ENCODE measurements at places on chromosomes 12 and 14.
A peak's percentile ranks its signal among the peaks of the same experiment; 100 is the strongest.

DNA sequence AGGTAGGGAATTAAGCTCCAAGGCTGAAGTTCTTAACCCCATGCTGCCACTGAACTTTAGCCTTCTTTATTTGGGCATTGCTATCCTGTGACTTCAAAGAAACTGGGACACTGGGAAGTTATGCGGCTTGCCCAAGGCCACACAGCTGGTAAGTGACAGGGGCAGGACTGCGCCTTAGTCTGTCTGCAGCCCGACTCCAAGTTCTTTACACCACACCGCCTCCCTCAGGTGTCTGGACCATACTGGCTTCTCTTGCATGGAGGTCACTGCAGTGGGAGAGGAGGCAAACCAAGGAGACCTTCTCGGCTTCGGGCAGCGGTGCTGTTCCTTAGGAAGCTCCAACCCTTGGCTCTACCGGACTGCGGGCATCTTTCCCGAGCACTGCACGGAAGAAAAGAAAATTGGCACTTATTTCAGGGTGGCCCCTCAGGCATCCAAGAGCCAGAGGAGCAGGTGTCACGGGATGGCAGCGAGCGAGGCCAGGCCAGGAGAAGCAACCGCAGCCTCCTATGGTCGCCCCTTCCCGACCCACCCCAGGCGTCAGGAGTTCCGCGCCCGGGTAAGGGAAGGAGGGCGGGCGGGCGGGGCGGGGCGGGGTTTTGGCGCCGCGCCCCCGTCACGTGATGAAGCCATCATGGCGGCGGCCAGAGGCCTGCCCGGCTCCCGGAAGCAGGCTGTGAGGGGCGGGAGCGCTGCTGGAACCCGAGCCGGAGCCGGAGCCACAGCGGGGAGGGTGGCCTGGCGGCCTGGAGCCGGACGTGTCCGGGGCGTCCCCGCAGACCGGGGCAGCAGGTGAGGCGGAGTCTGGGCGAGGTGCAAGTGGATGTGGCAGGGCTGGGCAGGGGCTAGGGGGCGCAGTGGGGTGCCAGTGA is 16.4 kb upstream of the ESPL1 start:
- DNase-seq, result peak; percentile 67

DNA sequence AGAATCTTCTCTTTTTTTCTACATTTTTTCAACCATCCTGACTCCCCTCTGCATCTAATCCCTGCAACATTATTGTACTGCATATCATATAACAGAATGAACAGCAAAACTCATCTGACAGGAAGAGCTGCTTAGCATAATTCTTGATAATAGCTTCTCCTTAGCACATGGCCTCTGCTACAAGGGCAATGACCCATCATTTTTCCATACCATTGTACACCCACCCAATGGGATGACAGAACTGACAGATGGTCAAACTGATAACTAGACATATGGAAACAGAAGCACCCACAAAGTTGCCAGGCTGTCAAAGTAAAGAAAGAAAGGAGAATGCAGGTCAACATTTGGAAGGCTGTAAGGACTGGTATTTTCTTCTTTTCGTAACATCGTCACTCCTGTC is 390.4 kb upstream of the USP15 start:
- no peak for DNase-seq

DNA sequence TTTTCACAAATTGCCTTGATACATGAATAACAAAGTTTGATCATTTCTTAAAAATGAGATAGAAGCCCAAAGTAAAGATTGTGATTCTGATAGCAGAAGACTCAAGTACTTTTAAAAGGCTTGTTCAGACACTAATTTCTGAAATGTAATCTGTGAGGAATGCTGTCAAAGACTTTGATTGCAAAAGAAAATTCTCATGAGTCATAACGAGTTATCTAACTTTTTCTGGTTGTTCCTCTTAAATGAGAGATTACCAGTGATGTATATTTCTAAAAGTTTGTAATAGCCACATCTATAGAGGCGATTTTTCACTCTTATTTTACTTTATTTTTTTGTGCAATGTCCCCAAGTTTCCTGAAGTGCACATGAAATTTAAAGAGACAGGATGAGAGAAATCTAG is 7.0 kb downstream of the PYGL start:
- peak; percentile 55 for DNase-seq

GRCh38 chr12:4448943-4449850 is 3.6 kb upstream of the FGF6 start:
- no peak for DNase-seq

- no peak for DNase-seq
Observed at GRCh38 chr12:93568091-93568490, 4.4 kb upstream of the SOCS2 start.

DNA sequence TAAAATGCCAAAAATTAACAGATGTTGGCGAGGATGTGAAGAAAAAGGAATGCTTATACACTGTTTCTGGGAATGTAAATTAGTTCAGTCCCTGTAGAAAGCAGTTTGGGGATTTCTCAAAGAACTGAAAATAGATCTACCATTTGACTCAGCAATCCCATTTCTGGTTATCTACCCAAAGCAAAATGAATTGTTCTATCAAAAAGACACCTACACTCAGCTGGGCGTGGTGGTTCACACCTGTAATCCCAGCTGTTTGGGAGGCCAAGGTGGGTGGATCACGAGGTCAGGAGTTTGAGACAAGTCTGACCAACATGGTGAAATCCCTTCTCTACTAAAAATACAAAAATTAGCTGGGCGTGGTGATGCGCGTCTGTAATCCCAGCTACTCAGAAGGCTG is 279.3 kb upstream of the PDE3A start:
- DNase-seq, result no peak

GRCh38 chr12:131830914-131831571 is 2.9 kb downstream of the MMP17 start:
- DNase-seq, result no peak

- peak; percentile 95 for DNase-seq
Observed at GRCh38 chr12:105256921-105257320, 20.9 kb upstream of the APPL2 start.

GRCh38 chr14:104650057-104650980 is 39.1 kb upstream of the INF2 start:
- peak; percentile 28 for DNase-seq

- DNase-seq, result no peak
Observed at GRCh38 chr12:12836571-12836970, 23.4 kb downstream of the DDX47 start.

GRCh38 chr12:22874151-22874550 is 249.2 kb downstream of the ETNK1 start:
- no peak for DNase-seq

- peak; percentile 50 for DNase-seq
Observed at GRCh38 chr12:50598321-50598862, 93.6 kb downstream of the DIP2B start.

DNA sequence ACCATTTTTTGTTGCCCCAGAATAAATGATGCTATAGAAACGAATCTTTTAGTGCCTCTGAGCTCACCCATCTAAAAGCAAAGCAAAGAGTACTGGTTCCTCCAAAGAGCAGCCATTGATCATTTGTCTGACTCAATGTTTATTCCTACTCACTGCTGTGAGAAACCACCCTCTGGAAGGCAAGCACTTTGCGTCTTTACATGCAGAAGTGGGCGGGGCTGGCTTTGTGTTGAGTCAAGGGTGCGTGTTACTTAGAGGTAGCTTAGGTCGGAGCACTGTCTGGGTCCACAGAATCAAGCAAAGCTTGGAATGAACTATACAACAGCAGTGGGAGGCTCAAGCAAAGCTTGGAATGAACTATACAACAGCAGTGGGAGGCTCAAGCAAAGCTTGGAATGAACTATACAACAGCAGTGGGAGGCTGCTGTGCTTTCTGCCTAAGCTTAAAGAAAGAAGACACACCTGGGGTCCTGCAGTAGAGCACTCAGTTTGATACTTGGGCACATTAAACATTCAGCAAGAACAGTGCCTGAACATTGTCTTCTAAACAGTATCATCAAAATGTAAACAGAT is 77.2 kb upstream of the PRICKLE1 start:
- DNase-seq, result no peak

DNA sequence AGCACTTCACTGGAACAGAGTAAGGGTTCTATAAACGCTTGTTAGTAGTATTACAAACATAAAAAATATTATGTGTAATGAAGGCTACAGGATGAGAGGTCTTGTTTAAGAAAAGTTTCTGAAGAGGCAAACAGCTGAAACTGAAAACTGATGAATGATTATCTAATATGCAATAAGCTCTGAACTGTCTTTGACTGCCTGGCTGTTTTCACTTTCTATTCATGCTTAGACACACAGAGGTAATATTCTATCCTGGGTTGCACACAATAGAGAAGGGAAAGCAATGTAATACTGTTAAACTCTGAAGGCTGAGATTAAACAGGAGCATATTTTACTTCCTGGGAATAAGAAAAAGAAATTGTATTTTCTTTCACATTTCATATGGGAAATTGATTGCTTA is 251.3 kb downstream of the ALX1 start:
- DNase-seq, result no peak

DNA sequence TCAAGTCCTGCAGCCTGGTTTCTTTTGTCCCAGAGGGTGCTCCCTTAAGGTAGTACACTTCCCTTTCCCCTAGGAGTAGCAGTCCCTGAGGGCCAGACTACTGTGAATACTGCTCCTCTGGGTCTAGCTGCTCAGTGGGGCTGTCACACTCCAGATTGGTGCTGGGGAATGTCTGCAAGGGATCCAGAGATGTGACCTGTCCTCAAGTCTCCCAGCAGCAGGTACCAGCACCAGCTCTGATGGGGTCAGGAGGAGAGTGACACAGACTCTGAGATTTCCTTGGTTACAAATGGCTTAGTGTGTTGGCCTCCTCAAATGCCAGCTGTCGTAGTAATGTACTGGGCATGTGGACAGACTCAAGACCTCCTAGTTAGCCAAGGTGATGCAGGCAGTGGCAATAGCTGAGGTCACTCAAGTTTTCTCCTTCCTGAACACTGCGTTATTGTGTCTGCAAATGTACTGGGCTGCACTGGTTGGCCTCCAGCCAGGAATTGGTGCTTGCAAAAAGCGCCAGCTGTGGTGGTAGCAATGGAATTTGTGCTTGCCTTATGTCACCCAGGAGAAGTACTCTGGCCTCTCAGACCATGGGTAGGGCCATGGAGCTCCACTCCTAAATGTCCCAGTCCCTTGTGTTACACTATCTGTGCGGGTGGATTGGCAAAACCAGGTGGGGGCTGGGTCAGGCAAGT is 36.4 kb upstream of the AEBP2 start:
- peak; percentile 56 for DNase-seq

DNA sequence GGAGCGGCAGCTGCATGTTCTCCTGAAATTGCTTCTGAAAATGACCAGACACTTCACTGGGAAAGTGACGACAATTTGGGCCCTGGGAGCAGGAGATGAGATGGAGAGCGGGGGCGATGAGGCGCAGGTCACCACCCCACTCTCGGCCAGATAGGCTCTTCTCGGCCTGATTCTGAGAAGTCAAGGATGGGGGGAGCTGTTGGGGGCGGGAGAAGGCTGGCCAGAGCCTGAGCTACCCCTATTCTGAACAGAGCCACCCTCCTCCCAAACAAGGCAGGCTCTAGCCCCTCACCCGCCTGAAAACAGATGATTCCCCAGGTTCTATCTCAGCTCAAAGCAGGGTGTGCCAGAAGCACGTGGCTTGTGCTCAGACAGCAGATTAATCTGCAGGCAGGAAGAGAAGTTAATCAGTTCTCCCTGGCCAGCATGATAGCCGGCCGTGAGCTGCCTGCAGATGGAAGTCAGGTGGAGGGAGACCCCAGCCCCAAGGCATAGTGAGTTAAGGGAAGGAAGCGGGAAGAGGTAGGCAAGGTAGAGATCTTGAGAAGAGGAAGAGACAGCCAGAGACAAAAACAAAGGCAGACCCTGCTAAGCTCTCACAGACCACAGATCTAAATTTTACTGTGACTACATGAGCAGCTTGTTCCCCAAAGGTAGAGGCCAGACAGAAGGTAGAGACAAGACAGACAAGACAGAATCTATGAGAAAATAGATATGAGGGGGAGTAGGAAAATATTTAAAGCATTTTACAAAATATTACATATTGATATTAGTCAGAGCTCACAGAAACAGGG is 10.9 kb upstream of the TAC3 start:
- no peak for DNase-seq

DNA sequence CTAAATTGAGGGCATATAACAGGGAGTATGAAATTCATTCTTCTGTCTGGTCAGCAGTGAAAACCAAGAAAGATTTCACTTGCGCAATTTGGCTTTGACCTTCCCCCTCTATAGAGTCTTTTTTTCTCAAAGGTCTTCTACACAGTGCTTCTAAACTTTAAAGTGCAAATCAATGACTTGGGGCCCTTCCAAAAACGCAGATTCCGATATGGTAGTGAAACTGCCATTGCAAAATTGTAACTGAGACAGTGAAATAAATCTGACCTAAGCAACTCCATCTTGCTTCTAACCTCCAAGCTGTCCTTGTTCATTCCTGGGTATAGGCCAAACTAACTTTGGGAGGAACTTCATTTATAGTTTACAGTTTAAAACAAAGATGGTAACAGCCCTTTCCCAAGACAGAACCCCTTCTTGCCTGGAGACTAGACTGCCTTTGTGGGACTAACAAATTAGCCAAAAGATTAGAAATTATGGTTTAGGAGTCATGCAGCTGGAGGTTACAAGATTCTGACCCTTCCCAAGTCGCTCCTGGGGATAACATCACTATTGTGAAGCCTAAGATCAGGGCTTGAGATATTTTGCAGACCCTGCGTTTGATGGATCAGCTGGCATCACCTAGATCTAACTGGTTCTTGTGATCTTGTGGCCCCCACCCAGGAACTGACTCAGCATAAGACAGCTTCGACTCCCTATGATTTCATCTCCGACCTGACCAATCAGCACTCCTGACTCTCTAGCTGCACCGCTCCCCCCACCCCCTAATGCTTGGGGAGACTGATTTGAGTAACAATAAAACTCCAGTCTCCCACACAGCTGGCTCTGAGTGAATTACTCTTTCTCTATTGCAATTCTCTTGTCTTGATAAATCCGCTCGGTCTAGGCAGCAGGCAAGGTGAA is 5.0 kb downstream of the SLC25A21 start:
- no peak for DNase-seq

DNA sequence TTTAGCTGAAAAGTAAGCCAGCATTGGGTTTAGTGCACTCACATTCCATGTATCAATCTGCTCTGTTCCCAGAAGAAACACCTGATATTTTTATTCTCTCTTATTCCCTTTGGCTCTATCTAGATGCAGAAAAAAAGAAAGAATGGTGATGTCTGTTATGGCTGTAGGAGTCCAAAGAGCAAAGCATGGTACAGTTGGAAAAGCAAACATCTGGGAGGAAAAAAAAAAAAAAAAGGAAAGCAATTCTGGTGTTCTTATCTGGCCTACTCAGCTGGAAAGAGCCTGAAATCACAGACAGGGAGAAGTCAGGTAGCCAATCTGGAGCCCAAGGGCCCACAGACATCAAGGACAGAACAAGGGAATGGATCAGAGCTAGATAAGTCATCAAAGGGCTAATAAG is 293.9 kb downstream of the DUSP6 start:
- DNase-seq, result no peak

DNA sequence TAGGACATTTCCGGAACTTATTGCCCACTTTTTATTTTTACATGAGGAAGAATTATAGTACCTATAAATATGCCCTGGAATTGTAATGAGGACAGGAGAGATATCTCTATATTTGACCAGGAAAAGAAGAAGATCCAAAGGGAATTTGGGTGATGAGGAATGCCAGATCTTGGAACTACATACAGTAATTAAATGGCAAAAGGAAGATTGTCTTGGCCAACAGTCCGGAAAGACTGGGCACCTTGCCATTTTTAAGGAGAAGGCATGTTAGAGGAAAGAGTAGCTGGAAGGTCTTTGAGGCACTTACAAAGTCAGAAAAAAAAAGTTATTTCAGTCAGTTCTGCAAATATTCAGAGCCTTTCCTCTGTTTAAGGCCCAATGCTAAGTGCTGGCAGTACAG is 616.4 kb downstream of the MED13L start:
- peak; percentile 65 for DNase-seq

GRCh38 chr14:77674931-77675330 is 32.9 kb downstream of the ALKBH1 start:
- DNase-seq, result no peak
